H9 (cell line): ENCODE measurements at places on chromosomes 3 and 15. TPM values are rescaled to one million over a fixed set of nuclear protein-coding genes. Genes with fewer than 3 reads are reported as not detected.

- DNase-seq: no peak
Measured at GRCh38 chr15:72463702-72464101, 10.4 kb upstream of the ARIH1 start.

- no peak for DNase-seq
Measured at GRCh38 chr15:69792823-69793222, 304.9 kb downstream of the TLE3 start.

- DNase-seq: no peak
Measured at GRCh38 chr3:1527786-1528185, 435.0 kb downstream of the CNTN6 start.

GRCh38 chr3:186073641-186074040 lies 35.2 kb downstream of the ETV5 start:
- no peak for DNase-seq

The LRRIQ4 gene
- 0.26 TPM in 1 of 2 replicates, not detected in the other for total RNA-seq
